Iris pigment epithelial cell (primary cell): ENCODE measurements at places on chromosomes 16 and 17.
A peak's percentile ranks its signal among the peaks of the same experiment; 100 is the strongest.

DNA sequence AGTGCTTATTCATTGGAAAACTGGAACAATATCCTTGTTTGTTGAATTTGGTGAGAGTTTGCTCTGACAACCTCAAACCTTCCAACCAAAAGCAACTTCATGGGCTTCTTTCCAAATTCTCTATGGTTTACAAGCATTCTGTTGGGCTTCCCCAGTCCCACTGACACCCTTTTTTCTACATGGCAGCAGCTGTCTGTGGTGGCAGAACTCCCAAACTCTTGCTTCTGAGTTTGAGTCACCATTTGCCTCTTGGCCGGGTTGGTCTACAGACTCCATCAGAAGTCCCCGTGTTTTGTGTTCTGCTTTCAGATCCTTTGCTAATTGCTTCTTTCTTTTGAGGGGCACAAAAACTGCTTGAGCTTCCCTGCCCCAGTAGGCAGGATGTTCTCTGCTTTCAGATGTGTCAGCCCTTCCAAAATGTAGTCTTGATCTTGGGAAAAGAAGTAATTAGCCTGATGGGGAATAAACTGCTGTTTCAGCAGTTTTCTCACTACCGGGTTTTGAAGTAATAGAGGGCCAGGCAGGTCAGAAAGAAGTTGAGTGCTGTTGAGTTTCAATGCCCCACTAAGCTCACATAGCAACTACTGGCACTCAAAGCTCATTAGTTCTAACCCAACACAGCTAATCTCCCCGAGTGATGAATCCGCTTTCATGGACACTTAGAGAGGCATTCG is 80.7 kb downstream of the HS3ST3A1 start:
- DNase-seq = peak; percentile 86

DNA sequence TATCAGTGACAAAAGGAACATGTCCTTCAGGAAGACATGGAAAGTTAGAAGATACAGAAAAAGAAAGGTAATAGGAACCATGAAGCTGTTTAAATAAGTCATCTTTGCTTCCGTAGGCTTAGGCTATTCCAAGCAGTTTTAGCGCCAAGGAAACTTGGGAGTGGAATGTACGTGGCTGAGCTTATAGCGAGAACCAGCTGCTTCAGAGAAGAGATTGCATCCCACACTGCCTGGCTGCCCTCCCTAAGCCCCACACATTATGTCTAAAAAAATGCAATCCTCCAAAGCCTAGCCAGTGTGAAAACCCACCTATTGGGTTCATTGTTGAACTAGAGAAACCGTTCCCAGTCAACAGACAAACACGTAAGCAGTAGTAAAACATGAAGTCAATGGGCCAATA is 149.9 kb downstream of the SLC39A11 start:
- no peak for DNase-seq

DNA sequence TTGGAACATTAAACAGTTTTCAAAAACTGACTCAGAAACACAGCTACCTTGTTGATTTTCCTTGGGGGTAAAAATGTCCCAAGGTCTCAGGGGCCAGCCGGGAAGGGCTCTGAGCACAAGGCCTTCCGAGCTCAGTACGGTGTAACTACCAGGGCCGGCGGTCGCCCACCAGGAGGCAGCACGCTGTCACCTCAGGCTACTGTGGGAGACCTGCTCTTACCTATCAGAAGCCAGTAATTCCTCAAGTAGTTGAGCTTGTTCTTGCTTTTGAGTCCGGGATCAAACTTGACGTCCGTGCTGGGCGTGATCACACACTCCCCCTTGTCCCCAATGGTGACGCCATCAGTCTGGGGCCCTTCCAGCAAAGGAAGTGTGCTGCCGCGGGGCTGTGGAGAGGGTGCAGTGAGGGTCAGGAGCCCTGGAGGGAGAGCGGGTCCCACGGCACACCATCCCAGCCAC is 43.4 kb upstream of the ICAM2 start:
- DNase-seq = peak; percentile 38

GRCh38 chr16:56872863-56873391 is 7.9 kb downstream of the SLC12A3 start:
- no peak for DNase-seq

DNA sequence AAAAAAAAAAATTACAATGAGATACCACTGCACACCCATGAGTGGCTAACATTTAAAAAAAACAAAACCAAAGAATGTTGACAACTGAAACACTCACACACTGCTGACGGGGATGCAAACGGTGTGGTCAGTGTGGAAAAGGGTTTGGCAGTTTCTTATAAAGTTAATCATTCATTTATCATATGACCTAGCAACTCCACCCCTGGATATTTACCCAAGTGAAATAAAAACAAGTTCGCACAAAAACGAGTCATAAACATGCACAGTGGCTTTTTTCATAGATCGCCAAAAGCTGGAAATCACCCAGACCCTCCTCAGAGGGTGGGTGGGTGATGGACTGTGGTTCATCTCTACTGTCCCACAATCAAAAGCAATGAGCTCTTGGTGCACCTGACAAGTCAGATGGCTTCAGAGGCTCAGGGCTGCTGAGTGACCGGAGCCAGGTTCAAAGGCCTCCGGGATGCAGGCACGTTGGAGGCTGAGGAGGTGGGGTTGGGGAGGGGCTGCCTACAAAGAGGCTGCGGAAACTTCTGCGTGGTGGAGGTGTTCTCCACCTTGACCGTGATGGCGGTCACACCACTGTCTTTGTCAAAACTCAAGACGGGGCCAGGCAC is 14.2 kb downstream of the RAB40B start:
- no peak for DNase-seq

GRCh38 chr16:59121411-59122261 is 387.5 kb upstream of the GOT2 start:
- DNase-seq = no peak

DNA sequence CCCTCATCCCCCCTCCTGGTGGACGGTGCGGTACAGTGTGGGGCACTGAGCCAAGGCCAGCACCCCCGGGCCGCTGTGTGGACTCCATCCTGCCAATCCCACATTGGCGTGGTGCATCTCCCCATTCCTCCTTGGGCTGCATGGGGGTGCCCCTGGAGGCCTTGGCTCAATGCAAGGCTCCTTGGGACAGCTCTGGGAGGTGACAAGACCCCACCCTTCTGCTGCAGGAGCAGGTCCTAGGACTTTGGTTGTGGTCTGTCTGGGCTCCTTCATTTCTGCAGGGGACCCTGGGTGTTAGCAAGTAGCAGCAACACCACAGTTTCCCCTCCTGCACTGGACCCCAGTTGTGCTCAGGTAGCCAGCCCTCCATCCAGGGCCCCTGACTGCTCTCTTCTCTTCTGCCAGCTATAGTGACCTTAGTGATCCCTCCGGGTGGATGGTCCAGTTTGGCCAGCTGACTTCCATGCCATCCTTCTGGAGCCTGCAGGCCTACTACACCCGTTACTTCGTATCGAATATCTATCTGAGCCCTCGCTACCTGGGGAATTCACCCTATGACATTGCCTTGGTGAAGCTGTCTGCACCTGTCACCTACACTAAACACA is 1.3 kb downstream of the PRSS21 start:
- DNase-seq = no peak

- DNase-seq = no peak
These were observed 2.3 kb downstream of the PITPNA start for GRCh38 chr17:1560101-1560857.

DNA sequence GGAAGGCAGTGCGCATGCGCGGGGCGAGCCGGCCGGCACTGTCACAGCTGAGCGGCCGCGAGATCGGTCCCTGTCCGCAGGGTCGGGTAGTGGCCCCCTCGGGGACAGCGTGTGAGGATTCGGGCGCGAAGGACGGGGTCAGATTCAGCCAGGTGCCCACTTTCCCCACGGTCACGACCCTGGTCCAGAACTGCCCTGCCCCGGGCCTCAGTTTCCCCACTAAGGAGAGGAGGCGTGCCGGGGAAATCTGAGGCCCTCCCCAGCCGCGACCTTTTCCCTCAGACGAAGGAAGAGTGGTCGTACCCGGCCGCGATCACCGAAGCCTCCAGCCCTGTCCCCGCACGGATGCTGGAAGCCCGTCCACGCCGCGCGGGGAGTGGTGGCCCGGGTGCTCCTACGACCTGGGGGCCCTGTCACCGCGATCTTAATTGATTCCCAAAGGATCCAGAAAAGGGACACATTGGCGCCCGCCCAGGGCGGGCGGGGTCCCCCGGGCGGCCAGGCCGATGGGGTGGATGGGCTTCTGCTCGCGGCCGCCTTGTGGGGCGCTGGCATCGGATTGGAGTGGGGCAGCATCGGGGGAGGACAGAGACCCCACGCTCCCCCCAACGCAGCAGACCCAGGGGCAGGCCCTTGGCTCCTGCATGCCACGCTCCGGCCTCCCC is 57.7 kb downstream of the SRL start:
- DNase-seq = no peak

GRCh38 chr16:3808308-3809063 is 72.0 kb downstream of the CREBBP start:
- DNase-seq = no peak

GRCh38 chr17:71869841-71870545 is 250.8 kb upstream of the SOX9 start:
- DNase-seq = no peak

DNA sequence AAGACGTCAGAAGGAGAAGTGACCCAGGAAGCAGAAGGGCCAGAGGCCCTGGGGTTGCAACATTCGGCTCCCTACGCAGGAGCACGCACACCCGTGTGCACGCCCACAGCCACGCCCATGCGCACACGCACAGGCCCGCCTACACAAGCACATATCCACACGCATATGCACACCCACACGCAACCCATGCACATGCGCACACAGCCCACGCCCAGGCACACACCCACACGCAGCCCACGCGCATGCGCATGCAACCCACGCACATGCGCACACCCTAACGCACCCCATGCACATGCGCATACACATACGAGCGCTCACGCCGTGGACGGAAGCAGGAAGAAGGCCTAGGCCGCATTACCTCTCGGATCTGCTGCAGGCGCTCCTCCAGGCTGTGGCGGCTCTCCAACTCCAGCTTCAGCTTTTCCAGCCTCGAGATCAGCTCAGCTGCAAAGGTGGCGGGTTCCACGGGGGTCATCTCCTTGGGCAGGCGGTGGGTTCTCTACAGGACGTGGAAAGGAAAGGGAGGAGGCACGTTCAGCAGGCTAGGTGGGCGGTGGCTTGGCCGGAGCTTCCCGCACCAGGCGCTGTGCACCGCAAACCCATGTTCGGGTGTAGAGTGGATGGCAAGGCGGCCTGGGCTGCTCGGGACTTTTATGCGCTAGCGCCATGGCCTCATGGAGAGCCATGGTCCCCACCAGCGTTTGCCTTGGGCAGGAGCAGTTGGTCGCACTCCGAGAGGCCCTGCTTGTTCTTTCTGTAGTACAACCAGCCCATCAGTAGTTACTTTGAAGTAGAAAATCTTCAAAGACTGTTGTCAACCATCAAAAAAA is 23.4 kb downstream of the AXIN2 start:
- no peak for DNase-seq

DNA sequence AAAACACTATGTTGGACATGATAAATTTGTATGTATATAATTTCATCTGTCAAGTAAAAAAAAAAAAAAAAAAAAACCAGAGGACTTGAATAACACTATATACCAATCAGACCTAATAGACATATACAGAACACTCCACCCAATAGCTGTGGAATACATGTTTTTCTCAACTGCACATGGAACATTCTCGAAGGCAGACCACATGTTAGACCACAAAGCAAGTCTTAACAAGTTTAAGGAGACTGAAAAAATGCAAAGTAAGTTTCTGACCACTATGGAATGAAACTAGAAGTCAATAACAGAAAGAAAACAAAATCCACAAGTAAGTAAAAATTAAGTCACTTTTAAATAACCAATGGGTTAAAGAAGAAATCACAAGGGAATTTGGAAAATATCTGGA is 8.4 kb upstream of the CNTNAP4 start:
- no peak for DNase-seq

- no peak for DNase-seq
These were observed 364.1 kb downstream of the WWOX start for GRCh38 chr16:78463591-78463990.

GRCh38 chr17:81869221-81870130 is 1.7 kb downstream of the ARHGDIA start:
- peak; percentile 23 for DNase-seq

DNA sequence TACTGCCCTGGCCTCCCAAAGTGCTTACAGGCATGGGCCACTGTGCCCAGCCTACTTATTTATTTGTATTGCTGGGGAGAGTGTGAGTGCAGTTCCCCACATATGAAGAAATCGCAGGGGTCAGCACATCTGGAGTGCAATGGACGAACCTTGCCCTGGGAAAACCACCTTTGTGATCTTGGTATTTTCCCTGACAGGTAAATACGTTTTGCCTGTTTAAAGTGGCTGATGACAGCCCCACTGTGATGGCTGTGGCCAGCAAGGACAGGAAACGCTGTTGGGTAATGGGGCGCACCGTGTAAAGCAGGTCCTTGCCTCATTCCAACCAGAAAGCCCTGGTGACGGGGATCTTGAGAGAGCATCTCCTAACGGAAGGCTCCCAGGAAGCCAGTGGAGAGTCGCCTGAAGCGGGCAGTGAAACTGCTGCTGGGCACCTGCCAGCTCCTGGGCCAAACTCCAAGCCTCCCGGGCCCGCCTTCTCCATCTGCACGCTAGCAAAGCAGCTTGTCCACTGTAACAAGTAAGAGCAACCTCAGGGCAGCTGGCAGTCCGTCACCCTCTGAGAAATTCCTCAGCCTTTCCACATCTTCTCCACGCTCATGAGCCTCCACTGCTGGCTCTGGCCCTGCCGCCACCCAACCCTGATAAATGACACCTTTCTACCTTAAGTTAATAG is 17.5 kb downstream of the EMC8 start:
- peak; percentile 31 for DNase-seq
